ENCODE measurements at places on chromosomes 5 and 9.
A peak's percentile ranks its signal among the peaks of the same experiment; 100 is the strongest.

GRCh38 chr5:131595088-131596033 is 39.7 kb downstream of the RAPGEF6 start:
- no peak for DNase-seq

- no peak for DNase-seq
These were observed 34.0 kb downstream of the DAP start for GRCh38 chr5:10726913-10727517.

GRCh38 chr5:151085517-151086041 is 4.7 kb upstream of the TNIP1 start:
- no peak for DNase-seq

GRCh38 chr5:43634621-43635020 is 31.6 kb downstream of the NNT start:
- no peak for DNase-seq

- no peak for DNase-seq
These were observed 387.7 kb downstream of the TLR4 start for GRCh38 chr9:118091711-118092500.

- peak; percentile 87 for DNase-seq
These were observed 518 bp downstream of the UBE2B start for GRCh38 chr5:134371834-134372340.

DNA sequence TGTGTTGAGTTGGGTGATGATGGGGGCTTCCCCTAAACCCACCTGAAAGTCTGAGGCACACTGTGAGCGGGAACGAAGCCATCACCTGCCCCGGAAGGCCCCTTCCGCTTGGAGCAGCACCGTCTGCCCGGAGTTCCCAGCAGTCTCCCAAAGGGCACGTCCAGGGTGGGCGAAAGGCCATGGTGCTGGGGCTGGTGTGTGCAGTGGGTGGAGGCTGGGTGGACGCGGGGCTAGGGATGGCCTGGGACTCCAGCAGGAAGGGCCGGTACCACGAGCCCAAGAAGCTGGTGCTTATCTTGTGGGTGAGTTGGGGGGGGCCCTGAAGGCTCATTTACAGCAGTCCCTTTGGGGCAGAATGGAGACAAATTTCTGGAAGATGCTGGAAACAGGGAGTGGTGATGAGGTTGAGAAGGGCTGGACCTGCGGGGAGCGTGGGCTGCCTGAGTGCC is 4.6 kb downstream of the FLT4 start:
- peak; percentile 84 for DNase-seq

- no peak for DNase-seq
These were observed 12.2 kb upstream of the SPATA31D1 start for GRCh38 chr9:81976351-81976750.

- DNase-seq = no peak
These were observed 268.9 kb downstream of the ASTN2 start for GRCh38 chr9:117145811-117146490.

DNA sequence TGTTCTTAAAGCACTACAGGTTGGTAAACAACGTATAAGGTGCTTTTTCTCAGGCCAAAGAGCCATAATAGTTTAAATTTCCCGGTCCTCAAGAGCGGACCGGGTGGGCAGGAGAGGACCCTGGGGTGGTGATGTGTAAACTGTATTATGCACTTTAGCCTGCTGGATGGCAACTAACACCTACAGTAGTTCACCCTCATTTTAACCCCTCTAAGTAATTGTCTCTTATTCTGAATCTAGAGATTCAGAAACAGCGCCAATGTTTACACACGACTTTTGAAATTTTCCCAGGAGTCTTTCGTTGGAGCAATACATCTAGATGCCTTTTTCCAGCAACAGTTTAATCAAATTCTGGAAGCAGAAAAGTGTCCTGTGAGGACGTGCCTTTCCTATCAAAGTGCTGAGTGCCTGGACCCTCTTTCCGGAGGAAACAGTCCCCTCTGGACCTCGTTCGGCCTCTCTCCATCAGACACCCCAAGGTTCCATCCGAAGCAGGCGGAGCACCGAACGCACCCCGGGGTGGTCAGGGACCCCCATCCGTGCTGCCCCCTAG is 676 bp upstream of the OCLN start:
- DNase-seq = no peak

- no peak for DNase-seq
These were observed 28.3 kb downstream of the ARHGEF28 start for GRCh38 chr5:73654171-73654811.

DNA sequence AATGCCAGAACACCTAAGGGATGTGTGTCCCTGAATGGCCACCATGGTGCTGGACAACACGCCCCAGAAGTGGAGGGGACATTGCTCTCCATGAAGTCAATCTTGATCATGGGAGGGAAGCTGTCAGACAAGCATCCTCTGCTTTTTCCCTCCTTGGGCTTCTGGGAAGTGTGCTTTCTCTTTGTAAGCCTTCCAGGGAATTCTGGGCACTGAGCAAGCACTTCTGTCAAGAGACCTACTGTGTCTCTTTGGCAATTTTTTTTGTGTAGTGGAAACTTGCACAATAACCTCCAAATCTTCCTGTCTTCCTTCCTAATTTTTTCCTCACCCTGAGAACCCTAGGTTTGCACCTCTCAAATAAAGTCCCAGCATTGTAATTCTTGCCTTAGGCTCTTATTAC is 132.0 kb downstream of the SEC61B start:
- DNase-seq = no peak
